CD4-positive, alpha-beta T cell treated with Interleukin-12 subunit alpha and Interleukin-12 subunit beta, for 1 hour (primary cell): ENCODE measurements at places on chromosomes 6 and 20.

- DNase-seq, result no peak
Observed at GRCh38 chr6:81978230-81978629, 225.7 kb upstream of the TENT5A start.

DNA sequence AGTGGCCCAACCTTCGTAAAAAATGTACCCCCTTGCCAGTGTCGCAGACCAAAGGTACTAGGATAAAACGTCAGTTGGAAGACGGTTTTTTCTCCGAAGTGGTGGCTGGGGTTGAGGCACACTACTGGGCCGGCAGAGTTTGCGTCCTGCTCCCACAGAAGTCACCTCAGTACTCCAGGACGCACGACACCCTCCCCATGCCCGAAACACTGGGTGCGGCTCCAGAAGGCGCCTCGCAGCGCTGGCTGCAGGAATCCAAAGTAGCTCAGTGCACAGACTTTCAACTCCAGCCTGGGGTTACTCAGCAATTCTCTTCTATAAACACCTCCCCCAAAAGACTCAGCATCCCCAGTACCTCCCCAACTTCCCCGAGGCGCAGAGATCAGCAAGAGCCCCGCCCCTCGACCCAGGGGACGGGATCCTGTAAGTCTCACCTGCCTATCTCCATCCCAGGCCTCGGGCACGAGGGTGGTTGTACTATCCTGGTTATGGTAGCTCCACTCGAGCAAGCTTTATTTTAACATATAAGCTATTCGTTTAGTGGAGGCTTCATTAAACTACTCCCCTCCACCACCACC lies 88.2 kb downstream of the ZFP64 start:
- no peak for DNase-seq

GRCh38 chr20:25579081-25579770 lies 6.1 kb downstream of the NINL start:
- DNase-seq, result no peak

- DNase-seq, result no peak
Observed at GRCh38 chr6:31689249-31690110, 8.6 kb upstream of the LY6G5C start.

GRCh38 chr6:168118935-168119334 lies 39.9 kb upstream of the FRMD1 start:
- no peak for DNase-seq
